ENCODE measurements at places on chromosomes 2 and 18.
A peak's percentile ranks its signal among the peaks of the same experiment; 100 is the strongest.

- no peak for DNase-seq
These were observed 123.5 kb upstream of the BOD1L2 start for GRCh38 chr18:57023275-57023882.

GRCh38 chr2:205407984-205408383 is 274.3 kb upstream of the NRP2 start:
- DNase-seq: no peak

GRCh38 chr2:96109931-96110511 is 6.3 kb downstream of the ADRA2B start:
- no peak for DNase-seq

DNA sequence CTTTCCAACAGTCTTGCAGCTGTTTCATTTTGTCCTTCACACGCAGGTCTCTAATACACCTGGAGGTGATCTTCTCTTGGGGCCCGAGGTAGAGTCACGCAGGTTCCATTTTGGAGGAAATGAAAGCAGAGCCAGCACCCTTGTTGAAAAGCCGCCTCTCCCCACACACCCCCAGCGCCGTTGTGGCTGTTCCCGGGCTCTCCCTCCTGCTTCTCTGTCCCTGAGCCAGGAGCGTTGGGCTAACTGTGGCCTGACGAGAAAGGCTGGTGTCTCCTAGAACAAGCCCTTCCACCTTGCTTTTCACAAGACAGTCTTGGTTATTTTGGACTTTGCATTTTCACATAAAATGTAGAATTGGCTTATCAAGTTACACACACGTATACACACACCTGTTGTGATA is 16.3 kb downstream of the SNED1 start:
- no peak for DNase-seq

GRCh38 chr2:219598308-219599078 is 836 bp downstream of the STK11IP start:
- DNase-seq: no peak

- DNase-seq: no peak
These were observed 53.1 kb downstream of the FIGN start for GRCh38 chr2:163682695-163683094.

DNA sequence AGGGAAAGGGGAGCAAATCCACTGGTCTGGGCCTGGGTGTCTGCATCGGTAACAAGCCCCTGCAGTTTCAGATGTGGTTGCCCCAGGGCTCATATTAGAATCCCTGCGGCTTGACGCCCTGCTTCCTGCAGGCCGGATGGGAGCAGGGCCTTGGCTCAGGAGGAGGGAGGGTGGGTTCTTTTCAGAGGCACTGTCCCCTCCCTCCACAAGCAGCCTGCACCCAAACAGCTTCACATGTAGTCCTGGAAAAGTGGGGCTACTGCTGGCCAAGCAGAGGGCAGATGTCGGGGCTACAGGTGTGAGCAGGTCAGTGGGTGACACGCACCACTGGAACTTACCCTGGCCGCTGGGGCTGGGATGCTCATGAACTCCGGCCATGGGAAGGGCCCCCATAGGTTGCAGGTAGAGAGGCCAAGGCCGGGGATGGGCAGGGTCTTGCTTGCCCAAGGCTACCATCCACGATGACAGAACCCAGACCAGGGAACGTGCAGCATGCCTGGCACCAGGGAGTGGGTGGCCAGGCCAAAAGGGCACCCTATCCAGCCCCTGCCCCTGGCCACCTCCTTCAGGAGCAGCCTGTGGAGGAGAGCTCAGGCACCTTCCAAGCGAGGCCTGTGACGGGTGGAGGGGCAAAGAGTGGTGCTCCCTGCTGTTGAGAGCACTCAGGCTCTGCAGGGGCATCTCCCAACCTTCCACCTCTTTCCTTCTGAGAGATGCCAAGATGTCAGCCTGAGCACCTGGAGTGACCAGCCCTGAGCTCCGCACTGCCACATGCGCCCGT is 16.8 kb downstream of the ARID5A start:
- DNase-seq: no peak

- DNase-seq: no peak
These were observed 76.0 kb downstream of the RFTN2 start for GRCh38 chr2:197599285-197599965.

- no peak for DNase-seq
These were observed 275.4 kb downstream of the STK39 start for GRCh38 chr2:167972020-167972419.

DNA sequence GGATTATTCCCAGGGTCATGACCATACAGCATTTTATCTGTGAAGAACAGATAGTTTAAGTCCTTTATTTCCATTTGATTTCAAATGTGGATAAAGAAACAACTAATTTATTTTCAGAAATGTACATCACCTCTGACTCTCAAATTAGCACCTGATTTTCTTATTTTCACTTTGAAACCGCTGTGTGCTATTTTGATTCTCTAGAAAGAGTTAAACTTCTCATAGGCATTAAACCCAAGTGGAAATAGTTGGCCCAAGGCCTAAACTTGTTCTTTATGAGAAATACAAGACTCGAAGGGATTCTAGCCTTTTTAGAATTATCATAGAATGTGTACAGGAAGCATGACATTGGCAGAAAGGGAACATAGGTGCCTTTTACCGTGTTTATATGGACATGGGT is 41.5 kb upstream of the LTBP1 start:
- no peak for DNase-seq

GRCh38 chr2:216015722-216016464 is 2.5 kb upstream of the MREG start:
- DNase-seq: no peak

DNA sequence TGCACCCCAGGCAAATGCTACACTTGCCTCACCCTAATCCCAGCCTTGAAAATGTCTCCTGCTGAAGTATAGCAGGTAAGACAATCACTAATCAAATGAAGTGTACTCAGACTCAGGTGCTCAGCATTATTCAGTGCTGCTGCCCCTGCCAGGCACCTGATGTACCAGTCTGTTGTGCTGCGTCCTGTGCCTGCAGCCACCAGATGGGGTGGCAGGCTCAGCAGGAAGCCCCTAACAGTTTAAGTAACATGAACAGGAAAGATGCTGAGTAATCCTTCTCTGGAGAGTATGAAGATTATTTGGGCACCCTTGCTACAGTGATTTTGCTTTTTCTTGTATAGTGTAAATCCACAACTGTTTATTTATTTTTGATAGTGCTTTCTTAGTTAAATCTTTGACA is 69.1 kb downstream of the TACR1 start:
- no peak for DNase-seq

DNA sequence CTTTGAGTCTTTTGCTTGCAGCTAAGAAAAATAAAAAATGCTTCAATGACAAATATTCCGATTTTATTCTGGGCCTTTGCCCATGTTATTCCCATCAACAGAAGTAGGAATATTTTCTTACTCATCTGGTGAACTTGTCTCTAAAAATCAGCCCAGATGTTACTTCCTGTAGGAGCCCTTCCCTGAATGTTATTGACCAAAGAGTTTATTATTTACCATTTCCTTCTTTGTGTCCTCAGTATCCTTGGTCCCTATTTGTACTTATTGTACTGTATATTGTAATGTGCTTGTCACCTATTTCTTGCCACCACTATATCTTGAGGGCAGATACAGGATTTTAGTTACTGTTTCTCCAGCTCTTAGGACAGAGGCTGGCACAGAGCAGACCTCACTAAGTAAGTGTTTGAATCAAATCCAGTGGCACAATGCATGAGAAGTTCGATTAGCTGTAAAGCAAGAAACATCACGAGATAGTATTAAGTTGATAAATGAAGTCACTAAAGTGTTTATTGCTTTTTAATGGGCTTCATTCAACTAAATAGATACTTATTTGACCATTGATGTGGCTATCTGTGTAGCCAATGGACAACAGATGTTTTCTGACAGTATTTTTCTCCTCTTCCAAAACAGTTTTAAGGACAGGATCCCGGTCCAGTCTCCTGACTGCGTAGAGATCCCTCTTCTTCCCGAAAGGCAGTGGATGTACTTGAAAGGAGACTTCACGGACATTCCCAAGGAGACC is 109.1 kb downstream of the DDX1 start:
- DNase-seq: no peak

DNA sequence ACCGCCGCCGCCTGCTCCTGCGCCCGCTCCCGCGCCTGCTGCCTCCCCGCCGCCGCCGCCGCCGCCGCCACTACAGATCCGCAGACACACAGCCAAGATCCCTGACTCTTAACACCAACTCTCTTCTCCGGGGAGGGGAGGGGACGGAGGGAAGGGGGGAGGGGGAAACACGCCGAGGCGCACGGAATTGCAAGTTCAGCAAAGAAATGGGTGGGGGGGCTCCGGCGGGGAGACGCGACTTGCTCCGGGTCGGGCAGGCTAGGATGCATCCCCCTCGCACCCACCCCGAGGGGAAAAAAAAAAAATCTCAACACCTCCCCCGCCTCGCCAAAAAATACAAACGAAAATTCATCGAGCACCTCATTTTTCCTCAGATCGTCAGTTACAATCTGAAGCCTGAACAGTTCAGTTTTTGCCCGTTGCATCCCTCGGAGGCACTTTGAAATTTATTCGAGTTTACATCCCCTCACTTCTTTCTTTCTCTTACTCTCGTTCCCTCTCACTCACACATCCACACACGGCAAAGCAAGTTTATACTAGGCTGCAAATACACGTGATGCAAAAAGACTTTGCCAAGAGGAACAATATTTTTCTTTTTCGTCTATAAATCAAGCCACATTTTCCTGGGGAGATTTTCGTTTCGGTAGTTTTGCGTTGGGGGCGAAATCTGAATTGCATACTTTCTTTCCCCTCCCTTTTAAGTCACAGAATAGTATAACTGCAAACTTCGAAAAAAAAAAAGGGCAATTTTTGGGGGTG is at the start of gene TCF4:
TCF4 (minus strand) TSS at position 82 of the 759 bp plus-strand sequence. CDS start 1,076 bp downstream, outside the sequence.
- peak; percentile 76 for DNase-seq

GRCh38 chr2:112152476-112153178 is 14.4 kb downstream of the FBLN7 start:
- peak; percentile 9 for DNase-seq

- no peak for DNase-seq
These were observed 67.3 kb downstream of the CCBE1 start for GRCh38 chr18:59629894-59630293.

DNA sequence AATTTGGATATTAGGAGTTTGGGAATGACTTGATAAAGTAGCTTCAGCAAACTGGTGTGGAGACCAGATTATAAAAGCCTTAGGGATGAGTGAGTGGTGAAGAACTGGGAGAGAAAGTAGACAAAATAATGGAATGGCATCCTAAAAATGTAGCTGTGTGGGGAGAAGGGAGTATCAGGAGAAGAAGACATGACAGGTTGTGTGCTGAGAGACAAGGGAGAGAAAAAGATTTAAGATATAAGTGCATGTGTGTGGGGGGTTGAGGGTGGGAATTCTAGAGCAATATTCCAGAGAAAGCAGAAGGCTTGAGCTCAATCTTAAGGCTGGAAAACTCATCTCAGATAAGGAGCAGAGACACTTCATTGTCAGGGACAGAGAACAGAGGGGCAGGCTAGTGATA is 159.5 kb downstream of the HNMT start:
- no peak for DNase-seq

GRCh38 chr2:18169121-18169892 is 290.8 kb downstream of the KCNS3 start:
- no peak for DNase-seq

DNA sequence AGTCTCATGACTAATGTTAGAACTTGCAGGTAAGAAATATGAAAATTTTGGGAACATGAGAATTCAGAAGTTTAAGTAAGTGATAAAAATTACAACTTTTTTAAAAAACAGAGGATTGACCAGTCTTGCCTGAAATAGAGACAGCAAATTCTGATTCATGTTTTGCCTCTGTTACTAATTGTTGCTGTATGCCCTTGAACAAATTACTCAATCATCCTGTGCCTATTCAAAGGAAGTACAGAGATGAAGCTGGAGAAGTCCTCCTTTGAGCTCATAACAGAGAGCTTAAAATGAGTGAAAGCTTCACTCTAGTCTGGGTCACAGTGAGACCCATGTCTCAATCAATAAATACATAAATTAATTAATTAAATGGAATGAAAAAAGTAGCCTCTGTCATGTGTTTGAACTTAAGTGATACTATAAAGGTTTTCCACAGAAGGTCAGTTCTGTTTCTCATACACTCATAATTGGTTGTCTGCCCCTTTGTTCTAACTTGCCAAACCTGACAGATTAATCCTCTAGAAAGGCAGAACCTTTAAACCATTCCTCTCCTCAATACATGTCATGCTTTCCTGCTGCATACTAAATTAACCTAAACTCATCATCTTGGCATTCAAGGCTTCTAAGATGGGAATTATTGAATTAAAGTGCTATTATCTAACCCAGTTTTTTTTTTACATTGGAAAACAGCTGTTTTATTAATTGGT is 374.6 kb upstream of the LRATD1 start:
- no peak for DNase-seq

All from ascending aorta (tissue), 2 donors.